NT2/D1 (cell line): ENCODE measurements at places on chromosomes 7 and 10.

- no peak for DNase-seq
Observed at GRCh38 chr10:88968391-88968790, 15.8 kb upstream of the ACTA2 start.

- DNase-seq: no peak
Observed at GRCh38 chr10:95739056-95739455, 16.9 kb upstream of the ENTPD1 start.

DNA sequence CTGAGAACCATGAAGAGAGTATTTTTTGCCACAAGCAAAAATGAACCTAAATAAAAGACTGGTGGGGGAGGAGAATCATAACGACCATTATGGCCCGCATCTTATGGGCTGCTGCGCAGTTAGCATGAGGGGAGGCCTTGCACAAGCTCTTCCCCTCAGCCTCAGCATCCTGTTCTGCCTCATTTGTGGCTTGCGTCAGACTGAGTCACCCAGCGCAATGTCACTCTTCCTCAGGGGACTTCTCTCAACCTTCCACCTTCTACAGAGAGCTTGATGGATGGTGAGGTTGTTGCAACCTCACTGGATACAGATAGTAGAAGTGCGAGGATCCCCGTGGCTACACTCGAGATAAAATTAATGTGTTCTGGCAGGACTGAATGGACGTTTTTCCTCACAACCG lies 16.8 kb upstream of the GPR15LG start:
- DNase-seq: no peak

DNA sequence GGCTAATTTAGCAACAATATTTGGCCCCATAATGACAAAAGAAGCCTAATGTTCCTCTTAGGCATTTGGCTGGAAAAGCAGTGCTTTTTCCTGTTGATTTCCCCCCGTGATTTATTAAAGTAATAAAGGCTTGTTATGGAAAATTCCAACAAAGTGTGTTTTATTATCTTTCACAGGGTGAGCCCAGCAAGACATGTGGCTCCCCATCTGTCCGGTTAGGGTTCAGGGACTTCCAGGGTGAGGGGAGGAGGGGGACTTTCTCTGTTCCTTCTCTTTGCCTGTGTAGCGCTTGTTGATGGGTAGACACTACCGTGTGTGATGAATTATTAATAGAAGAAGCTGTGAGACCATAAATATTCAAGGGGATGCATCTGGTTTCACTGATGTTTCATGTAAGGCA lies 39.0 kb downstream of the HTR5A start:
- DNase-seq: no peak

DNA sequence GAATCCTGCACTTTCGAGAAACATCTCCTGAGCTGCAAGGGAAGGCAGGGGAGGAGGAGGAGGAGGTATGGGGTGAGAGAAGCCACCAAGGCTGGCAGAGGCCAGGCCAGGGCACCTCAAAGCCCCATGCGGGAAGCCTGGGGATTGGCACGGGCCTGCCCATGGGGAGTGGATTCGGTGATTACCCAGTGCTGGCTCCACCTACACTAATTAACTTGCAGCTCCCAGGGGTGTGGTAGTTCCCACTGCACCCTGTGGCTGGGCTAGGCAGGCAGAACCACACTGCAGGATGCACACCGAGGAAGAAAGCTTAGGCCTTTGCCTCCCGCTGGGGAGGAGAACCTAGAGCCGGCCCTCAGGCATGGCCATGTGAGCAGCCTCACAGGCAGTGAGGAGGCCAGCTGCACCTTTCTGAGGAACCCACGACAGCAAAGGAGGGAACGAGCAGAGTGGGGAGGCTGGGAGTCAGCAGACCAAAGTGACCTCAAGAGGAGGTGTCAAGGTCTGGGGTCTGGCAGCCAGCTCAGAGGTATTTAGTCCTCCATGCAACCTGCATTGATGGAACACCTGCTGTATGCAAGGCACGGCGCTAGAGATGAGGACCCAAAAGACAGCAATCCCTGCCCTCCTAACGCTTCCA lies 27.2 kb downstream of the GRID1 start:
- no peak for DNase-seq

DNA sequence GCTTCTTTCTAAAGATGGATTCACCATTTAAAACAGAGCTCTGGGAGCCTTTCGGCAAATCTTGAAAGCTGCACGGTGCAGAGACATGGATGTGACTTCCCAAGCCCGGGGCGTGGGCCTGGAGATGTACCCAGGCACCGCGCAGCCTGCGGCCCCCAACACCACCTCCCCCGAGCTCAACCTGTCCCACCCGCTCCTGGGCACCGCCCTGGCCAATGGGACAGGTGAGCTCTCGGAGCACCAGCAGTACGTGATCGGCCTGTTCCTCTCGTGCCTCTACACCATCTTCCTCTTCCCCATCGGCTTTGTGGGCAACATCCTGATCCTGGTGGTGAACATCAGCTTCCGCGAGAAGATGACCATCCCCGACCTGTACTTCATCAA lies 3.7 kb downstream of the GPER1 start:
- DNase-seq: no peak

DNA sequence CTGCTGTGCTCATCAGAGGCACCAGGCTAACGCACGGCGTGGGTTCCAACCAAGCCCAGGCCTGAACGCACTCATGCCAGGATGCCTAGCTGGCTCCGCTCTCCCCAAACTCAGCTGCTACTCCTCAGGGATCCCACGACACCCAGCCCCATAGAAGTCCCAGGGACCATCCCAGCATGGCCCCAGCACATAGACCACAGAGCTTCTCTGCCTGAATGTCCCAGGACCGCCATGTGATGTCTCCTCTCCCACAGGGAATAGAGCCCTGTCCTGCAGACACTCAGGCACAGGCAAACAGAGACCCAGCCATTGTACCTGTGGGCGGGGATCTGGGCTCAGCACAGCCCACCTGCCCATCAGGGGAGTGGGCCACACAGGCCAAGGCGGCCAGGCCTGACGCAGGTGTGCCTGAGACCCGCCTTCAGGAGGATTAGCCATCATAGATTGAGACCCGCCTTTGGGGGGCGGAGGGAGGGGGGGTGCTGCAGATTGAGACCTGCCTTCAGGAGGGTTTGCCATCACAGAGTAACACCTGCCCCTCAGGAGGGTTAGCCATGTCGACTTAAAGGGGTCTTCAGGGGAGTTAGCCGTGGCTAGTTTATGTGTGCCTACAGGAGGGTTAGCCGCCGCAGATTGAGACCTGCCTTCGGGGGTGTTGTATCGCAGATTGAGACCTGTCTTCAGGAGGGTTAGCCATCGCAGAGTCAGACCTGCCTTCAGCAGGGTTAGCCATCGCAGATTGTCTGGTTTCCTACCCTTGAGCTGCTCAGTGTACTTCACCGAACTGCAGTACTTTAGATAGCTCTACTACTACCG lies 29.0 kb downstream of the RASGEF1A start:
- no peak for DNase-seq

- no peak for DNase-seq
Observed at GRCh38 chr10:88888810-88889445, 8.9 kb downstream of the STAMBPL1 start.

- no peak for DNase-seq
Observed at GRCh38 chr7:40382145-40382544, 247.3 kb downstream of the SUGCT start.

- DNase-seq: no peak
Observed at GRCh38 chr7:29032146-29032545, 74.0 kb upstream of the TRIL start.

- no peak for DNase-seq
Observed at GRCh38 chr10:68992636-68993440, 4.2 kb downstream of the KIFBP start.

DNA sequence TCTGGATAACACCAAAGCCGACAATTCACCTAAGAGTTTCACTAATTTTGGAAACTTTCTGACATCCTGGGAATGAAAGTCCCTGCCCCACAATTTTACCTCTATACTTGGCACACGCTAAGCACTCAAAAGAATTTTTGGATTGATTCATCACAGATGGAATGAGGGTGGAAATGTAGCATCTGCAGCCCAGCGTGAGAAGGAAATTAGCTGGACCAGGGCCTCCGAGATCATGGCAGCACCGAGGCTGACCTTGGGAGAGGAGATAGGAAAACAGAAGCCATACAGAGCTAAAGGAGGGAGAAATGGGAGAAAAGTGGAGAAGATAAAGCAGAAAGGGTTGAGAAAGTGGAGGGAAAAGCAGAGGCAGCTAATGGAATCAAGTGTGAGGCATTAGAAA lies 606.6 kb upstream of the DPP6 start:
- DNase-seq: no peak

- DNase-seq: no peak
Observed at GRCh38 chr10:68007356-68007755, 67.7 kb downstream of the HERC4 start.

GRCh38 chr10:22464966-22465629 lies 119.8 kb downstream of the SPAG6 start:
- no peak for DNase-seq

DNA sequence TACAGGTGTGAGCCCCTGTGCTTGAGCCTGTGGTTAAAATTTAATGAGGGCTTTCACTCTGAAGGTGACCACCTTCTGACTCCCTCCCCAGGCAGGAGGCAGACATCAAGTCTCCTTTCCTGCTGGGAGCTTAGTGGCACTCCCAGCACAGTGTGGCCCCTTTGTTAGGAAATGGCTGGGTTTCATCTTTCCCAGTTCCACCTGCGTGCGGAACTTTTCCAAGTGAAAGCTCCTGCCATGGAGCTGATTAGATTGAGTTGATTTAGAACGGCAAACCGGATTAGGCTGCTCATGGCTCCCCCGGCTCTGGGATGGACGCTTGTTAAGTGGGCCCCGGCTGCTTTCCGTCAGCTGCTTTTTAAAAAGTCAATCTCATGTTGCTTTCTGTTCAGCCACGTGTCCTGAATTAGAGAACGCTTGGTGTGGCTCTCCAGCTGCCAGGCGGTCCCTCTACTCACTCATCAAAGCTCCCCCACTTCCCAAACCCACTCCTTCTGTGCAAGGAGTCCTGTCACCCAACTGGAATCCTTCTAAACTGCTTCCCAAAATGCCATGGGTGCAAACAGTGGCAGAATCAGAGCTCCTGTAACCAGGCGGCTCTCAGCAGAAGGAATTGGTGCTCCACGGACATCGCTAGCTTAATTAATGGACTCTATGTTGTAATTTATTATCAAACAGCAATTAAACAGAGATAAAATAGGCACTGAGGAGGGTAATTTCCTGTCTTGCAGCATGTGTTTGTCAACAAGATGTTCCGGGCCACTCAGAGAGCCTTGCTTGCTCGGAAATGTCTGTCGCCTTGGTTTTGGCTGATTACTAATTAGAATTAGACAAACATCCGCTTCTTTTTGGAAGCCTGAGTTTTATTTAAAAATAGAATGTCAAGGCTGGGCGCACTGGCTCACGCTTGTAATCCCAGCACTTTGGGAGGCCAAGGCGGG lies 551.2 kb downstream of the GALNT17 start:
- DNase-seq: peak; percentile 36

- peak; percentile 23 for DNase-seq
Observed at GRCh38 chr10:127556916-127557315, 7.8 kb downstream of the NPS start.

DNA sequence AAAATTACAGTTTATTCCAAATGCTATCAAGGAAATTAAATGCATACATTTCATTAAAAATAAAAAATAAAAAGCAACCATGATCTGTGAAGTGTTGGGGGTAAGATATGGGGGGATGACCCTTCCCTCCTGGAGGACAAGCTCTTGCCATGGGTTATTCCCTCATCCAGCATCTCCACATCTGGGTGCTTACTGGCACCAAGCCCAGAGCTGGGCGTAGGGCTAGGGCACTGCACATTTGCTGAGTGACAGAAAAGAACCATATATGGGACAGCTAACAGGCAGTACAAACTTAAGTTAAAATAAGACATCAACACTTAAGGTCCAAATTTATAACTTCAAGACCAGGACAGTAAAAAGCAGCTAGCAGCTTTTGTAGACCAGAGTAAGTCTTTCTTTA lies 10.2 kb downstream of the CCDC6 start:
- DNase-seq: no peak

DNA sequence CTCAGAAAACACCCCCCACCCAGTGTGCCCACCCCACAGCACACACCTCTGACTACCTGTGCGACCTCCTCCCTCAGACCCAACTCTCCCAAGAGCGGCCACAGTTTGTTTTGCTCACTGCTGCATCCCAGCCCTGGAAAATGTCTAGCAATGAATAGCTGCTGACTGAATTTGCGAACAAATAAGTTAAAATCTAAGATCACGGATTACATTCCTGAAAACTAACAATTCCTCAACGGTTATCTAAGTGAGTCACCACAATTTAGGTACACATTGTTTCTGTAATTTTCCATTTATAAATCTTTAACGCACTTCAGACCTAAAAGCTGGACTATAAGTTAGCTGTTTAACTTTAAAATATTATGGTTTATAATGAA lies 235.2 kb downstream of the ZMYND11 start:
- DNase-seq: no peak

DNA sequence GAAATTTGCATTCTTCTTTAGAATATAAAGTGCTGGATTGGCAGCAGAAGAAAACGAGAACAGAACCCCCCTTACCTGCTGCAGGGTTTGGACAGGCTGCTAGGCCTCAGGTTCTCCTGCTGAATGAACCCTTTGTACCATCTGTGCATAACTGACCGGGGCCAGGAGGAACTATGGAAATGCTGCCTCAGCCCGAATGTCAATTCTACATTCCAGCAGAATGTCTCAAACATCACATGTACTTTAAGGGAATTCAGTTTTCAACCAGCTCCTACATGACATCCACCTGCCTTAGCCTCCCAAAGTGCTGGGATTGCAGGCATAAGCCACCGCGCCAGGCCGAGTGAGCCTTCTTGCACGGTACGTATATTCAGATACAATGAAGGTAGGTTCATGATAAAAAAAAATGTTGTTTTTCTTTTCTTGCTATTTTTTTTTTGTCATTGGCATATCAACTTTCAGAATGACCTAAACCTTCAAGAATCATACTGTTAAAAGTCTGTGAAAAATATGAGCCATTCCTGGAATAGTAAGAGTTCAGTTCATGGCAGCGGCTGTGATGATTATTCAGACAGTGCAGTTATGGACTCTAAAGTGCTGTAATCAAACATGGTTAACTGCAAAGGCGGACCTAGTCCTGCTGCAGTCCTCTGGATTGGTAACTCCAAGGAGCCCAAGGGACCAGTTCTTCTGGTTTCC lies 84.4 kb upstream of the TNS3 start:
- no peak for DNase-seq

DNA sequence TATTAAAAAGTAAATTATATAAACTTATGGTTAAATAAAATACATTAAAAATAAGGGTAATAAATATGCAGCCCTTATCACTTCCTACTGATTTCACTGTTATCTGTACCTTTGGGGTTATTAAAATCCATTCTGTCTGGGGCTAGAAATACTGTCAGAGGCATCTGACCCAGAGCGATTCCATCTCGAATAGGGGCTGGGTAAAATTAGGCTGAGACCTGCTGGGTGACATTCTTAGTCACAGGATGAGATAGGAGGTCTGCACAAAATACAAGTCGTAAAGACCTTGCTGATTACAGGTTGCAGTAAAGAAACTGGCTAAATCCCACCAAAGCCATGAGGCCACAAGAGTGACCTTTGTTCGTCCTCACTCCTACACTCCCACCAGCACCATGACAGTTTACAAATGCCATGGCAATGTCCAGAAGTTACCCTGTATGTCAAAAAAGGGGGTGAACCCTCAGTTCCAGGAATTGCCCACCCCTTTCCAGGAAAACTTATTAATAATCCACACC lies 77.6 kb downstream of the COBL start:
- no peak for DNase-seq
